ENCODE measurements at places on chromosomes 16 and 17.

DNA sequence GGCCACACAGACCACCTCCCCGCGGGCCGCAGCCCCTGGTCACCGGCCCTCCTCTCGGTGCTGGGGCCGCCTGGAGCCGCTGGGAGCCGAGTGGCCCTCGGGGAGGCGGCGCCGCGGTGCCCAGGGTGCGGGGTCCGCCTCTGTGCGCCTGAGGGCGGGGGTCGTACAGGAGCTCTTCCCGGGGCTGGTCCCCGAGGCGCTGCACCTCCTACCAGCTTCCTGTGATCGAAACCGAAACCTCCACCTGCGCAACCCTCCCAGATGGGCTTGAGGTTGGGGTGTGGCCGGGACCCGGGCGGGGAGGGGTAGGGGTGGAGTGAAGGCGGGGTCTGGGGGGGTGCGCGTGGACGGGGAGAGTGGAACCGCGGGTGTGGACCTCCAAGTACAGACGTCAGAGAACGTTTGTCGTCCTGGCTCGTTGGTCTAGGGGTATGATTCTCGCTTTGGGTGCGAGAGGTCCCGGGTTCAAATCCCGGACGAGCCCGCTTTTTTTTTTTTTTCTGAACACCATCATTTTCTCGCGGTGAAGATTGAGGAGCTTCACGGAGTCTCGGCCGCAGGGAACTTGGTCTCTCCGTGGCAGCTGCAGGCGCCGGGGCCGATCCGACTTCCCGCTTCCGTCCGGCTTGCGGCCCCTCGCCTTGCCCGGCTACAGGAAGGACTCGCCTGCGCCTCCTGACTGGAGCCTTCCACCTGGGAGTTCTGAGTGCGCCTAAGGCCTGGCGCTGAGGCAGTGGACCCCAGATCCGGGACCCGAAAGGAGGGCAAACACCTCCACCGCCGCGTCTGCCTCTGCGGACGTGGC lies 23.9 kb downstream of the ZNF213 start:
- peak; percentile 89 for DNase-seq

DNA sequence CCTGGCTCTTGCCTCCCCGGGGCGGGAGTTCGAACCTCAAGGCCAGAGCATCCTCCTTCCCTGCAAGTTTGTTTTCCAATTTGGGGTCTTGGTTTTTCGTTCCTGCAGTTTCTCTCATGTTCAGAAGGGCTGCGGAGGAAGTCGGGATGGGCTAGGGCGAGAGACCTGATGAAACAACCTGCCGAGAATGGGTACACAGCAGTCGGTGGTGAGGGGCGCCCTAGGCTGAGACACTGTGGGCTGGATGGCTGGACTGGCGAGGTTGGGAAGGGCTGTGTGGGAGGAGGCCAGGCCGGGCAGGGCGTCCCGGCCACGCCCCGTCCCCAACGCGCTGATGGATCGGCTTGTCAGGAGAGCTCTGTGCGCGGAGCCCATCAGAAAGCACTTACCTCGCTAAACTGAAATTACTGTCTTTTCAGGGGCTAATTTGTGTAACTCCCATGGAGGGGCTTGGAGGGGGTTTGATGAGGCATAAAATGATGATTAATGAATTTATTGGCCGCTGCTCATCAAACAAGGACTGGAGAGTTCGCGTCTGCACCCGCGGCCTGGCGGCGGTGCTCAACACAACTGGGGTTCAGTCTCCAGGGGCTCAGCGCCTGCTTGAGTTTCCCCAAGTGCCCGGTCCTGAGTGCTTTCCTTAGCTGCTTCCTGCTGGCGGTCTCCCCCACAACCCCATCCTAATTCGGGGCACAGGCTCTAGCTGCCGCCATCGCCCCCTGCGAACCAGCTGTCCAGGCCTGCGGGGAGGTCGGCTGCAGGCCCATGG lies 9.0 kb downstream of the IRX5 start:
- no peak for DNase-seq

GRCh38 chr17:21251337-21252010 lies 1.7 kb downstream of the NATD1 start:
- no peak for DNase-seq

DNA sequence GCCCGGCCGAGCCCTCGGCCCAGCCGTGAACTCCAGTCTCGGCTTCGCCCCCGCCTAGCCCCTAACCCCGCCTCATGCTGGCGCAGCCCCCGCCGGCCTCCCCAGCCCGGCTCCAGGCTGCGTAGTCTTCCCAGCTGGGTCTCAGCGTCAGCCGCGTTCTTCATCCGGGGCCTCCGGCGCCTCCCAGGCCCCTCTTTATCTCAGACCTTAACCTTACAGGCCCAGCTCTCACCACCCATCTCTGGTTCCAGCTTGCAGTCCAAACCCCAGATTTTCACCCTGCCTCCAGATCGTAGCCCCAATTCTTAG lies at the start of gene PROCA1:
TSS of gene PROCA1 (minus strand) at position 166 of the 309 bp plus-strand sequence. CDS start 228 bp downstream, outside the sequence.
- peak; percentile 85 for DNase-seq

- no peak for DNase-seq
These were observed 43.9 kb downstream of the RAI1 start for GRCh38 chr17:17725011-17725751.

DNA sequence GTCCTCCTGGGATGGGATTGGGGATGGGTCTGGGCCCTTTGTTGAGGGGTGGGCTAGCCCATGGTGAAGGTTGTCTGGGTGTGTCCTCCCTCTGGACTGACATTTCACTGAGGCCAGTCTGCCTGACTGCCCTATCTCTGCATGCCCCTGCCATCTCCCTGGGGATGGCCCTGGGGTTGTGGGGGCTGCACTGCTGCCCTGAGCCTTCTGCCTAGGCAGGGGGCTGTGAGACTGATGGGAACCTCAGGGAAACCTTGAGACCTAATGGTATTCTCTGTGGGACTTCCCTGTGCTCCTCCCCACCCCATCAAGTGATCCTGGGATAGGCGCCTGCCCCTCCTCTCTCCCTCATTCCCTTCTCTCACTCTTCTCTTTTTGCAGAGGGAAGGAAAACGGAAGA lies 19.9 kb downstream of the RAI1 start:
- no peak for DNase-seq

DNA sequence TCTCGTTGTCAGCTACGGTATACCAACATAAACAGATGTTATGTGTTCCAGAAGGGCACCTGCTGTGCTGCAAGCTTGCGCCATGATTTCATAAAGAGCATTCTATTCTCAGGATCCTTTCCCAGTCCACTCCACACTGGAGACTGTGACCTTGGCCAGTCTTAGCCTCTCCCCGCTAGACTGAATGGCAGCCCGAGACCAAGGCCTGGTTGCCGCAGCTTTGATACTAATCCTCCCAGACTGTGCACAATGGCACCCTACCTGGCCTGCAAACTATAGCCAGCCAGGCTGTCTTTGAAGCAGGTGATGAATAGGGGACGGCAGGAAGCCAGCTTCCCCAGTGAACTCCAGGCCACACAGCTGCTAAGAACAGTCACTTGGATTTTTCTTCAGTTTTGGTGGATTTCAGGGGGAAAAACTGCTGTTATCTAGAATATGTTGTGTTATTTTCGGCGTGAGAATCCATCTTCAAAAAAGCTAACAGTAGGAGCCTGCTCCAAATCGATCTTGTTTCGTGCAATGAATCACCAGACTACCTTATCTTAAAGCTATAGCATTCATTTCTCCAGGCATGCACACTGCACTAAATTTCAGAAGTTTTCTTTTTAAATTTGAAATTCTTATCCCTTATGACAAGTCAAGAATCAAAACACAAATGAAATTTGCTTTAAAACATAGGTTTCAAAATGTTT lies 289.0 kb downstream of the CEP112 start:
- no peak for DNase-seq

DNA sequence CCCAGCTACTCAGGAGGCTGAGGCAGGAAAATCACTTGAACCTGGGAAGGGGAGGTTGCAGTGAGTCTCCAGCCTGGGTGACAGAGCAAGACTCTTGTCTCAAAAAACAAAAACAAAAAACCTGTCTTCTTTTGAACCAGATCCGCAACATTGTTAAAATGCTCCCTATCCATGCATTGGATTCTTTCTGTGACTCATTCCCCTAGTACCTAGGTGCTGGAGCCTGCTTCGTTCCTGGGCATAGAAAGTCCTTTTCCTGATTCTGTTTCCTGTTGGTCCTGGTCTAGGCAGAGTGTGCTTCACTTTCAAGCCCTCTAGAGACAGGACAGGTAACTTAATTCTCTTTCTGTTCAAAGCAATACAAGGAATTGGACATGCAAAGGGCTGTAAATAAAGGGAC lies 5.2 kb downstream of the EPN2 start:
- no peak for DNase-seq

GRCh38 chr16:17359788-17360390 lies 110.9 kb downstream of the XYLT1 start:
- no peak for DNase-seq

GRCh38 chr17:51261024-51261963 lies 948 bp downstream of the UTP18 start:
- no peak for DNase-seq

GRCh38 chr17:62870030-62870541 lies 62.0 kb upstream of the MARCHF10 start:
- DNase-seq: no peak

- DNase-seq: no peak
These were observed 18.9 kb upstream of the MAP3K14 start for GRCh38 chr17:45335721-45336120.

DNA sequence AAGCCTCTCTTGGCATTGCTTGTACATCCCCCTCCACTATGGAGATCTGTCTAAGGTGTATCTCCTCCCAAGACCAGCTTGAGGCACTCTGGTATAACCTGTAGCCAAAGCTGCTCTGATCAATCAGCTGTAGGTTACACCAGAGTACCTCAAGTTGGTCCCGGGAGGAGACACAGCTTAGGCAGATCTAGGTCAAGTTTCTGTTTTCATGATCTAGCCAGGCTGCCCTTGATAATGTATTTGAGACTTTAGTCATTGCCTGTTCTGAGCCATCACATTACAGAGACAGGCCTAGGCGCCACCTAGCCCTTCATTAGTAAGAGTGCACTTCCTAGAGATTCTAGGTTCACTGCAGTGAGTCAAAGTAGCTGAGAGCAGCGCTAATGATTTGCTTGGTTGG lies 31.4 kb downstream of the ASGR1 start:
- no peak for DNase-seq

DNA sequence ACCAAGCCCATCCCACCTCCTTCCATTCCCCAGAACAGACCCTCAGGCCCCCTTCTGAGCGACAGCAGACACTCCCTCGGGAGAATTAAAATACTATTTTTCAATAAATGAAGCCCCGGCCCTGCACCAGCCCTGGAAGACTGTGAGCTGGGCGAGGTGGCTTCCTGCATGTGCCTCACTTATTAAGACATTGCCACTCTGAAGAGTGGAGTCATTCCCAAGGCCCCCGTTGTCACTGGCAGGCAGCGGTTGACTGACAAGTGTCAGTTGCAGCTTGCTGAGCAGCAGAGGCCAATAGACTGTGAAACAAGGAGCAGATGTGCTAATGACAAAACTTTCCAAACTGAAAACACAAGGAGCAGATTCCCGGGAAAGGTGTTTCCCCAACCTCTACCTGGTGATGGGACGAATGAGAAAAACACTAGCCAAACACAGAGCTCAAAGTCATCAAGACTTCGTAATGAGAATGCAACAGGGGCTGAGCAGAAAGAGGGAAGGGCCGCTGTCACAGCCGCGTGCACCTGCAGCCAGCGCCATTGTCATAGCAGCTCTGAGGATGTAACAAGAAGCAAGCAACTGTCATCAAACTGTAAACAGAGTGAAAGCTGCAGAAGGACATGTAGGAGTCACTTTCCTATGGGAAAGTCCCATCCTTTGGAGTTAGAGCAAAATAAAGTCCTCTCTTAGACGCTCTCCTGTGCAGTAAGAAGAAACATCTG lies 232.1 kb downstream of the C16orf78 start:
- DNase-seq: no peak

GRCh38 chr17:73723317-73723716 lies 79.1 kb upstream of the SDK2 start:
- no peak for DNase-seq

DNA sequence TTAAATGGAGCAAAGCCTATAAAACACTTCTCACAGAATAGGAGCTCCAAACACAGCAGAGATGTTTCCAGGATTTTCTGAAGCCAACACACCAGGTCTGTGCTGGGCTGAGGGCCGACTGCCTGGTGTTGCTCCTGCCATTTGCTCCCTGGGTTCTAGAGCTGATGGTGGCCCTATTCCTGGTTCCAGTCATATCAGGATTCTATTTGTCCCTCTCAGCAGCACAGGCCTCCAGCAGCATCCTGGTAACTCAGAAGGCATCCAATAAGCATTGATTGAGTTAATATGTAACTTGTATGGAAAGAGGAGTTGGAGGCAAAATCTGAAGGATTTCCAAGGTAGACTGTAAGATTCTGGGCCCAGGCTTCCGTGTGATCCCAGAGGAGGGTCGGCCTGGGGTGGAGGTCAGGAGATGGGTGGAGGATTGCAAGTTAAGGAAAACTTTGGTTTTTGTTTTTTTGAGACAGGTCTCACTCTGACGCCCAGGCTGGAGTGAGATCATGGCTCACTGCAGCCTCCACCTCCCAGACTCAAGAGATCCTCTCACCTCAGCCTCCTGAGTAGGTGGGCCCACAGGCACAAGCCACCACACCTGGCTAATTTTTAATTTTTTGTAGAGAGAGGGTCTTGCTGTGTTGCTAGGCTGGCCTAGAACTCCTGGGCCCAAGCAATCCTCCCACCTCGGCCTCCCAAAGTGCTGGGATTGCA lies 5.7 kb downstream of the NUPR1 start:
- DNase-seq: no peak

GRCh38 chr16:1792836-1793577 lies 498 bp downstream of the IGFALS start:
- DNase-seq: peak; percentile 16

GRCh38 chr16:26111900-26112299 lies 420.1 kb downstream of the HS3ST4 start:
- no peak for DNase-seq

- DNase-seq: no peak
These were observed 8.3 kb upstream of the RAB5C start for GRCh38 chr17:42163113-42163512.

GRCh38 chr16:87135246-87136030 lies 181.8 kb downstream of the C16orf95 start:
- no peak for DNase-seq

- DNase-seq: no peak
These were observed 2.5 kb downstream of the KANSL1 start for GRCh38 chr17:46190763-46191162.

GRCh38 chr16:24273508-24274182 lies 17.5 kb downstream of the CACNG3 start:
- DNase-seq: no peak

DNA sequence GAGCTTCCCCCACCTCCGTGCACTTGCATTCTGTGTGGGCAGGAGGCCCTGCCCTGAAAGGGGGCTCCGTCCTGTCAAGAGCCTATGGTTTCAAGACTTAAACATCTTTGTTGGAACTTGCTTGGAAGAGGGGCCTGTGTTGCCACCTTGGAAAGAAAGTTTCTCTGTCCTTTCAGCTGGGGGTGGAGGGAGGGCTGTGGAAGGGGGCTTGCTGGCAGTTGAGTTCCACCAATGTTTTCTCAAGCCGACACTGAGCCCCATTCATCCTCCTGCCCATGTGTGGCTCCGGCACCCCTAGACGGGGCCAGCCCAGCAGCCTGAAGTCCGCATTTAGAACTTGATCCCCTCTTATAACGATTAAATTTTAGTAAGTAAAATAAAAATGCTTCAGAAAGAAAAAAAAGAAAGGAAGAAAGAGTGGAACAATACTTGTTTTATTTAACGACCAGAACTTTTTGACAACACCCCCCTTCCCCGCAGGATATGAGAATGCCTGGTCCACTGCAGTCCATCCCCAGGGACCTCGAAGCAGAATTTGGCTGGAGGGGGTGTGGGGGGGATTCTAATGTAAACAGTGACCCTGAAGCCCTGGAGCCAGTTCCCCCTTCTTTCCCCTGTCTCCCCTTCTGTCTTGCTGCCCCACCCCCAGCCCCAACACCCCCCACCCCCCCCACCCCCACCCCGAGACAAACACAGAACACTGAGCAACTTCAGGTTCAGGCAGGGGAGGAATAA lies 26.9 kb upstream of the CLEC18A start:
- DNase-seq: no peak

All from ovary (tissue), 10 donors.